ENCODE measurements at places on chromosomes 7 and 10.
A peak's percentile ranks its signal among the peaks of the same experiment; 100 is the strongest.

- DNase-seq, result no peak
Measured at GRCh38 chr10:74419958-74420375, 268.9 kb downstream of the ADK start.

- DNase-seq, result no peak
Measured at GRCh38 chr7:81488210-81488609, 281.6 kb downstream of the HGF start.

DNA sequence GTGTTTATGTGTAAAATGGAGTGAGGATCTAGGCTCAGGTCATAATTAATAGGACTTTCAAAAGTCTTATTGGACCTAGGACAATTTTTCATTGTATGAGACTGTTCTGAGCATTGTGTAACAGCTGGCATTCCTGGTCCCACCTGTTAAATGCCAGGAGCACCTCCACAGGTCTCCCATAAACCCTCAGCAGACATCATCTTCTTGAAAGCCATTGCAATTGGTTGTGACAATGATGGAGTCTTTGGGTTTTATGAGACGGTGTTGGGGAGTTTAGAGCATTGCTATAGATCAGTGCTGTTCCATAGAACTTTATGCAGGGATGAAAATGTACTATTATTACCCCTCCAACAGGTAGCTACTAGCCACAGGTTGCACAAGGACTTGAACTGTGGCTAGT lies 108.9 kb downstream of the ORC5 start:
- DNase-seq, result no peak

GRCh38 chr10:19865676-19866075 lies 49.4 kb downstream of the PLXDC2 start:
- DNase-seq, result no peak

DNA sequence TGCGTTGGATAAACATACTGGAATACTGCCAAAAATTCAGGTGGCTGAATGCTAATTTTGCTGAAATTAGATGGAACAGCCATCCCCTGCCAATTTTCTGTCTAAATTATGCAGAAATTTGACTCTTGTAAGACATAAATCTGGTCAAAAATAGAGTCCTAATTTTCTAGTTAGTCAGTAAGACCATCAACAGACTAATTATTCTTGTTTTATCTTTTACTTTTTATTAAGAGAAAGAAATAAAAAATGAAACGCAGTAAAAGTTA lies 110.3 kb upstream of the GATA3 start:
- no peak for DNase-seq

GRCh38 chr10:4205113-4205512 lies 420.1 kb upstream of the KLF6 start:
- no peak for DNase-seq

DNA sequence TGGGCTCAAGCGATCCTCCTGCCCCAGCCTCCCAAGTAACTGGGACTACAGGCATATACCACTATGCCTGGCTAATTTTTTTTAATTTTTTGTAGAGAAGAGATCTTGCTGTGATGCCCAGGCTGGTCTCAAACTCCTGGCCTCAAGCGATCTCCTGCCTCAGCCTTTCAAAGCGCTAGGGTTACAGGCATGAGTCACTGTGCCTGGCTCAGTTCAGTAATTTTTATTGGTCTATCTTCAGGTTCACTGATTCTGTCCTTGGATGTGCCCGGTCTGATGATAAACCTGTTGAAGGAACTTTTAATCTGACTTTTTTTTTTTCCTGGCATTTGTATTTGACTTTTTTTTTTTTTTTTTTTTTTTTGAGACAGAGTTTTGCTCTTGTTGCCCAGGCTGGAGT lies 40.1 kb upstream of the STRIP2 start:
- no peak for DNase-seq

- DNase-seq, result no peak
Measured at GRCh38 chr10:131751827-131752775, 148.7 kb upstream of the PPP2R2D start.

DNA sequence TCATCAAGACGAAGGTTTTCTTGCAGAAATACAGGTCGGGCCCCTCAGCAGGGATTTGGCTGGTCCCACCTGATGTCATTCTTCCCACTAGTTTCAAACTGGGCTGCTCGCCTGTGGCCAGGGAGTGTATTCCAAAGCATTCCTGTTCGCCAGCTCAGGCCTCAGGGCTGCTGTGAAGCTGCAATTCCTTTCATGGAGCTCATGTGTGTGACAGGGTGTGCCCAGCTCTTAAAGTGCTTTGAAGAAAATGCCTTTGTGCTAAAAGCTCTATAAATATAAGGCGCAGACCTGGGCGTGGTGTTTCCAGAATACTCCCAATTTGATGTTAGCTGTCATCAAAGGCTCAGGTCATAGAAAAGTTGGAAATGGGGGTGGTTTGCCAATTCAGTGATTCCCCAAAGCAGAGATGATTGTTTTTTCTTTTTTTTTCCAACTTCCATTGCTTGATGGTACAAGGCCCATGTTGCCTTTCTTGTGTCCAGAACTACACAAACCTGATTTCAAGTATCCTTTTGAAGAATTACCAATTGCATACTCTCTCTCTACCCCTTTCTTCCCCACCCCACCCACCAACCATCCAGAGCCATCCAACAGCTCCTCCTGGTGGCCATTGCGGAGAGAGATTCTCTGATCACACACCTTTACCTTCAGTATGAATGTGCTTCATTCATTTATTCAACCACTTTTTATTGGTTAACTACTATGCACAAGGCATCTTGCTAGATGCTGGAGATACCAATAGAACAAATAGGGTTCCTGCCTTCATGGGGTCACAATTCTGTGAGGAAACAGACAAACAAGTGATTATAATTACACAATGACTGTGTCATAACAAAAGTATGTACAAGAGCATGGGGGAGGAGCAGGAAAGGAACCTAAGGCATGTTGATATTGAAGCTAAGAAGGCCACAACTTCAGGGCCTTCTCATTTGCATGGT lies 297.3 kb upstream of the LYZL1 start:
- DNase-seq, result no peak

DNA sequence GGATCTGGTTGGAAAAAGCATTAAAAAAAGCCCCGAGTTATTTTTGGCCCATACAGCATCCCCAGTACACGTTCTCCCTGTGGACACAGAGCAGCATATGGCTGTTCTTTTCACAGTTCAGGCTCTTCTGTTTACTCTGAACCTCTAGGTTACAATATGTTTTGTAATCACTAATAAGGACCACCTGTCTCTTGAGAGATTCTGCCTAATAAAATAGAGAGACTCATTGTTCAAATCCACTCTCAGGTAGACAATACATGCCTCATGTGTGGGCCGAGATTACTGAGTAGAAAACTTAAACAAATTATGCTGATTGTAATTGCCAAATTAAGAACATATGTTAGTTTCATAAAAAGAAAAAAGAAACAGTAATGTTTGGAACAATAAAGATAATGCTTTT lies 647.7 kb downstream of the GRM8 start:
- DNase-seq, result no peak

DNA sequence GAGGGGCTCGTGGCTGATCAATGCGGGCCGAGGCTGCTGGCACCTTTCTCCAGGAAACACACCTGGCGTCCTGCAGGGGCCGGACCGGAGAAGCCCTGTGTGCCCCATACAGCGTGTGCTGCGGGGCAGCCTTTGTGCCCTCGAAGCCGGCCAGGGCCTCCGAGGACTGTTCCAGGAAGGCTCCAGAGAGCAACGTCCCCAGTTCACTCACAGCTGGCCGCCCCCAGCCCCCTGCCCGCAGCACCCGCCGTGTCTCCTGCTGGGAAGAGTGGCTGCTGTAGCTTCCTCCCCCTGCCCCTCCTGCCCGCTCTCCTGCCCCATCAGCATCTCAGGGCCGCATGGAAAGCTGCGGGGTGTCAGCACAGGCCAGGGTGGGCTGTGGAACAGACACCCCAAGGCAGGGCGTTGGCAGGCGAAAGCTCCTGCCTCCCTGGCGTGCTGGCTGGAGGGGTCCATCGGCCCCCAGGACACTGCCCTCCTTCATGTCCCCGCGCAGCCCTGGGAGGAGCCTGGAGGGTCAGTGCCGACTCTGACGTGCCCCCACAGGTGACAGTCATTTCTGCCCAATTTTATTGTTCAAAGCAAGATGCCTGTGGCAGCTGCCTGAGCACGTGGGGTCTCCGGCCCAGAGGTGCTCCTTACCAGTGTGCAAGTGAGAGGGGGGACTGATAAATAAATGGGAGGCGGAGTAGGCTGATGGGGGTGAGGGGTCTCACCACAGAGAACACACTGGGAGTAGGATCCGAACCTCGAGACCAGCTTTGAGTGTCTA lies 95.8 kb upstream of the DIP2C start:
- DNase-seq, result no peak

- no peak for DNase-seq
Measured at GRCh38 chr7:69109246-69109645, 489.0 kb upstream of the AUTS2 start.

- peak; percentile 16 for DNase-seq
Measured at GRCh38 chr7:40199076-40199802, 64.4 kb downstream of the SUGCT start.

DNA sequence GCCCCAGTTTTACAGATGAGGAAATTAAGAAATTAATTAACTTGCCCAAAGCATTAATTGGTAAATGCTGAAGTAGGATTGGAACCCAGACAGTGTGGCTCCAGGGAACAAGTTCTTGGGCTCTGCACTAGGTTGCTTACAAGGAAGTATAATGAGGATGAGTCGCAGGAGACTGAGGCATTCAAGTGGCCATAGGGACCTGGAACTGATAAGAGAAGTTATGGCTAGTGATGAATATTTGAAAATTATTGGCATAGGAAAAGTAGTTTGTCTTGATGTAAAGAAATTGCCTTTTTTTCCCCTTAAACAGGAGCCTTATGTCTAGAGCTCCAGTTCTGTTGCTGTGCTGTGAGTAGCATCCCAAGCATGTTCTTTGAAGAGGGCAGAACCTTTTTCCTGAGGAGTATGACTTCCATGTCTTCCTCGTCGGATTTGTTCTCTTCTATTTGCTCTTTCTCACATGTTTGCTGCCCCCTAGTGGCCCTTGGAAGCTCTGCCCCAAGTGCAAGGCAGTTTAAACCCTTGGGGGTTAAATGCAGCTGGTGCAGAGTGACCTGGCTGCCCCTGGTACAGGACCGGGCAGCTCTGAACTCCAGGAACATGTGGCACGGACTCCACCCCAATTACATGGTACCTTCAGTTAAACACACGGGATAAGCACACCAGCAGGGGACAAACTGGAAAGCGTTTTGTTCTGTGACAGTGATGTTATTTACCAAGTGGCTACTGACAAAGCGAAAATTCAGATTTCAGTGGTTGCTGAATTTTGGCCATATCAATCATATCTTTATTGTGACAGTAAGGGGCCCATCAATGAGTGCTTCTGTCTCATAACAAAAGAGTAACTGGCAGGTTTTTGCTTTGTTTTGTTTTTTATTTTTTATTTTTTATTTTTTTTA lies 148.8 kb downstream of the HECW1 start:
- peak; percentile 72 for DNase-seq

DNA sequence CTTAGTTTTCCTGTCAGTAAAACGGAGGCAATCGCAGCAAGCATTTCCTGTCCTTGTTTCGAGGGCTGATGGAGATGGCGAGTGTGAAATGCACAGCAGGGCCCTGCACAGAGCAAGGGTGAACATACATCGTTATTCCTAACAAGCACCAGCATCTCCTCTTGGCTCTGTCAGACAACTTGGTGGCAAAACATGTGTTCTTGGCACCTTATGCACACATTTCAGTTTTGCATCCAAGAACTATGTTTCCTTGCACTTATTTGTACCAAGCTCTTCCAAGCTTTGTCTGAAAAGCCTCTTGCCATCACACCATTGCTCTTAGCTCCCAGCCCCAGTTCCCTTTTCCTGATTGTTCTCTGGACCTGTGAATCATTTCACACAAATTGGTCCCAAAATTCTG lies 132.9 kb upstream of the GRB10 start:
- DNase-seq, result no peak

- no peak for DNase-seq
Measured at GRCh38 chr7:128708235-128708634, 30.9 kb upstream of the CALU start.

- no peak for DNase-seq
Measured at GRCh38 chr7:1698201-1698600, 28.1 kb downstream of the ELFN1 start.

DNA sequence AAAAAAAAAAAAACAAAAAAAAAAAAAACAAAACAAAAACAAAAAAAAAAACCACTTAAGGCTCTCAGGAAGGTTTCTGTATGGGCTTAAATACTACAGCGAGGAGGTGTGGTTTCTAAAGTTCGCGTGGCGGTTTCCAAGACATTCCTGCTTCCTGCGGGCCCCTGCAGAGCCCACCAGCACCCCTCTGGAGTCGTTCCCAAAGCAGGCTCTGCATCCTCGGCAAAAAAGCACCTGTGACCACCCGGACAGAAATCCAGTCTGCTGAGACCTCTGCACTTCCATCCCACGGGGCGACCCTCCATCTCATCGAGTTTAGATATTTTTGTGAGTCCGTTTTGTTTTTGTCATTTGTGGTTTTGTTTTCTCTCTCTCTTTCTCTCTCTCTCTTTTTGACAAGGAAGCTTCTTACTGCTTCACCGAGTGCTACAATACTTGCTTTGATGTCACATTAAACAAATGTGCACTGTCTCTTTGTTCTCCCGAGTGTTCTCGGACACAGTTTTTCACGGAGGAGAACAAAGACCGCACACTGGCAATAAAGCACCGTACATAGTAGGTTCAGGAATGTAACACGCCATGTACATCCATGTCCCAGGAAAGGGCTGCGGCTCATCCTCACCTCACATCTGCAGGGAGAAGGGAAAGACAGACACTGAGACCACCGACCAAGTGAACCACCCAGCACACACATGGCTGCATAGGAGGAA lies 21.5 kb downstream of the PDGFA start:
- DNase-seq, result no peak

DNA sequence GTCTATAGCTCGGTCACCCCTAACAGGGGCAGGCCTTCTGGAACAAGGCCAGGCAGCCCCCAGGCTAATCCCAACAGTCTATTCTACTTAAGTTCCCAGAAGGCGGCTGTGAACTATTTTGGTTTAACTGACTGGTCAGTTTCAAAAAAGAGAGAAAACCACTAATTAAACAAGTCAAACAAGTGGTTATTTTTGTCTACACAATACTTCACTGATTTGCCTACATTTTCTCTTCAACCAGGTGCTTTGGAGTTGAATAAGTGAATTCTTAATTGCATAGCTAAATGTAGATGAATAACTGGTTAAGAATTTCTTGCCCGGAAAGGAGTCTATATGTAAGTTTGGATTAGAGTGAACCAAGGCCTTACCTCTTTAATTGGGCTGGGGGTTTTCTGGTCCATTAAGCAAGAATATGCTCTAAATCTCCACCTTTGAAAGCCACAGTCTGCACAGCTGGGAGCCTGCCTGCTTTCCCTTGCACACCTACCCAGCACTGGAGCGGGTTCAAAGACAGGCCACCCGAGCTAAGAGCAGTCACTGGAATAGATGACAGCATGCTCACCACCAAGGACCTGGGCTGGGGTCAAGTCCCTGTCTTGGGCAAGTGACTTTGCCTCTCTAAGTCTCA lies 70.4 kb downstream of the TBXAS1 start:
- DNase-seq, result no peak

DNA sequence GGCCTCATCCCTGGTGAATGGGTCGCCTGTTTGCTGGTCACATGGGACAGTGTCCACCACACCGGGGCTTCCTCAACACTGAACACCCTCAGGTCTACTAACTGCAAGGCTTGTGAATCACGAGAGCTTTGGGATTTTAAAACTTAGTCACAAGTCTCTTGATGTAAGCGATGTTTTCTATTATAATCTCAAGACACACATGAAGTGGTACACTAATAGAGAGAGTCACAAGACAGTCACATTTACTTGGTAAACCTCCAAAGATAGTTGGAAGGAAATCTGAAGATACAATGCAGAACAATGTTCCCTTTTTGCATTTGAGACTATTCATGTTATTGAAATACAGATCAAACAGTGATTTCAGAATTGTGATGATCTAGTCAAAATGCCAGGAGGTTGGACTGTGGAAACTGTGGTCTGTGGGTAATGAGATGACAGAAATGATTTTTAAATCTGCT lies 233.1 kb upstream of the KLF6 start:
- no peak for DNase-seq

Data from AG04450 (cell line).